ENCODE measurements at places on chromosomes 13 and 19.

GRCh38 chr19:30722186-30722585 lies 350.0 kb downstream of the ZNF536 start:
- no peak overlapping the region for H3K27ac ChIP-seq
- H3K27me3 ChIP-seq, result peaks cover 32% of the 10 kb centered on the region
- no peak overlapping the region for H3K4me3 ChIP-seq
- DNase-seq, result no peak

- H3K27me3 ChIP-seq, result peaks cover 52% of the 10 kb centered on the region
- peaks cover 10% of the 10 kb centered on the region for H3K36me3 ChIP-seq
- peaks cover 6% of the 10 kb centered on the region for H3K4me1 ChIP-seq
- no peak for DNase-seq
- no peak within 1 kb of the TSS for H3K27ac ChIP-seq
These were observed at the start of gene WTIP for GRCh38 chr19:34480971-34481841. Gene WTIP, plus strand, starts transcription at chr19:34481758. Its CDS starts 217 bp downstream, at chr19:34481975.

DNA sequence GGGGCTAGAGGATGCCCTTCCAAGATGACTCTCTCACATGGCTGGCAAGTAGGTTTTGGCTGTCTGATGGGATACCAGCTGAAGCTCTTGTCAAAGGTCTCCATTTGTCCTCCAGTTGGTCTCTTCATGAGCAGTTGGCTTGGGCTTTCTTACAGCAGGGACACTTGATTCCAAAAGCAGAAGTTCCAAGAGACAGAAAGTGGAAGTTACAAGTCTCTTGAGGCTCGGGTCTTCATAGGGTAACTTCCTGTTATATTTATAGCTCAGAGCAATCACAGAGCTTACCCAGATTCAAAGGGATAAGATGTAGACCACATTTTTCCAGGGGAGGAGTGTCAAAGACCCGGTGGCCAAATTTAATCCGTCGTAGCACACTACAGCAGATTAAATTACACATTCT lies 440.0 kb downstream of the RFC3 start:
- DNase-seq, result no peak
- H3K36me3 ChIP-seq, result no peaks in the 10 kb centered on the region
- H3K4me1 ChIP-seq, result no peaks in the 10 kb centered on the region
- no peak overlapping the region for H3K4me3 ChIP-seq

GRCh38 chr19:14779151-14779550 lies 791 bp upstream of the ADGRE2 start:
- DNase-seq, result no peak
- peaks cover 3% of the 10 kb centered on the region for H3K36me3 ChIP-seq
- no peak overlapping the region for H3K27ac ChIP-seq
- peaks cover 8% of the 10 kb centered on the region for H3K4me1 ChIP-seq
- H3K27me3 ChIP-seq, result peaks cover 44% of the 10 kb centered on the region

DNA sequence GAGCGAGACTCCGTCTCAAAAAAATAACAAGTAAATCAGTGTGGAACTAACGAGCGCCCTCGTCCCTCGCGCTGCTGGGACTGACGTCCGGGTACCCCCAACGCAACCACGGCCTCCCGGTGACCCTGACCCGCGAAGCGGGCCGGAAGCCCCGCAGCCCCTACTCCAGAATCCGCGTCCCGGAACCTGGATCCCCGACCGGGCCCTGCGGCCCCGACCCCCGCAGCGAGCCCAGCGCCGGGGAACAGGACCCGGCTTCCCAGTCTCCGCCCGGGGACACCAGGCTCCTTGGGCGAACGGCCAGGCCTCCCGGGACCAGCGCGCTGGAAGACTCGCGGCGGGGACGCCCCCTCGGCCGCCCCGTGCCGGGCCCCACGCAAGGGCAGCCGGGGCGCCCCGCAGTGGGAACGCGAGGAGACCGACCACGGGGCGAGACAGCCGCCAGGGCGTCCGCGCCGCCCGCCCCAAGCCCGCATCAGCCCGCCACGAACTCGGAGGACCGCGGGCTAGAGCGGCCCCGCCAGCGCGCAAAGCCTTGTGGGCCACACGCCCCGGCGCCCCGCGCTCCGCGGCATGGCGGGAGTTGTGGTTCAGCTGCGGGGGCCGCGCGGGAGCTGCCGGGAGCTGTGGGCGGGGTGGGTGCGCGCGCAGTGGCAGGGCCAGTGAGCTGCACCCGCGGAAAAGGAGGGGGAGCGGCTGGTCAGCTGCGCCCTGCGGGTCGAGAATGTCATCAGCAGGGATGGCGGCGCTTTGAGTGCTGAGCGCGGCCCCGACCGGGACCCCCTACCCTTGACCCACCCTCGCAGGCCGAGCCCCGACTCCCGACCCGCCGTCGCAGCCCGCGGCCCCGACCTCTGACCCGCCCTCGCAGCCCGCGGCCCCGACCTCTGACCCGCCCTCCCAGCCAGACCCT lies 7.5 kb upstream of the MADCAM1 start:
- peak overlapping the region; percentile 79 for H3K4me3 ChIP-seq
- H3K4me1 ChIP-seq, result peaks cover 2% of the 10 kb centered on the region

- no peak overlapping the region for H3K4me3 ChIP-seq
- H3K27me3 ChIP-seq, result no peaks in the 10 kb centered on the region
- DNase-seq, result no peak
- peaks cover 29% of the 10 kb centered on the region for H3K4me1 ChIP-seq
- peaks cover 10% of the 10 kb centered on the region for H3K36me3 ChIP-seq
These were observed 2.0 kb downstream of the SPACA6 start for GRCh38 chr19:51695088-51695487.

DNA sequence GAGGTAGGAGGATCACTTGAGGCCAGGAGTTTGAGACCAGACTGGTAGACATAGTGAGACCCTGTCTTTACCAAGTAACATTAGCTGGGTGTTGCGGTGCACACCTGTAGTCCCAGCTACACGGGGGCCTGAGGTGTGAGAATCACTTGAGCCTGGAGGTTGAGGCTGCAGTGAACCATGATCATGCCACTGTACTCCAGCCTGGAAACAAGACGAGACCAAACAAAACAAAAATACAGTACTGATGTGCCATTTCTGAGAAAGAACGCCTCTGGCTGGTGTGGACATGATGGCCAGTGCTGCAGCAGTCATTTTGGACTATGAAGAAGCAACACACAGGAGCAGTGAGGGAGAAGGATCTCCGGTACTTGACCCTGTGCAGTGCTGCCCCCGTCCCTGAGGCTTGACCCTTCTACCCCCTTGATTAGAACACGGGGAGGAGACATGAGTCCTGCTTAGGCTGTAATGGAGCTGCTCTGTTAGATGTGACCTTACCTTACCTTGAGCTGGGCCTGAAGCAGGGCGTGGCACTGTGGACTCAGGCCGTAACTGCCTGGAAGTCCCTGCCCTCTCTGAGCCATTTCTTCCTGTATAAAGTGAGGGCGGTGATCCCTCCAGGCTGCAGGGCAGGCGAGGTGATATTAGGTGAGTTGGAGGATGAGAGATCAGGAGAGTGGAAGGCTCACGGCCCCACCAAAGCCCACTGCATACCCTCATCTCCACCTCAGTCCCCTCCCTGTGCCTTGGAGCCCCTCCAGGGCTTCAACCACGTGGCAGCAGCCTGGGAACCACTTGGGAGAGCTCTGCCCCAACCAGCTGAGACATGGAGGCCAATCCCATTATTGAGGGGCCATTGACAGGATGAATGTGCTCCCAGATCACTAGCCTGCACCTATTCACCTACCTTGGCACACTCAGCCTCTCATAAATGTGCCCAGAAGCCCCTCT lies 5.9 kb downstream of the RPL18A start:
- DNase-seq, result no peak
- H3K4me3 ChIP-seq, result peak overlapping the region; percentile 33
- no peaks in the 10 kb centered on the region for H3K36me3 ChIP-seq
- H3K27ac ChIP-seq, result peak overlapping the region; percentile 69
- peaks cover 11% of the 10 kb centered on the region for H3K4me1 ChIP-seq

GRCh38 chr13:38419312-38419873 lies 69.7 kb downstream of the UFM1 start:
- H3K4me1 ChIP-seq, result peaks cover 3% of the 10 kb centered on the region
- H3K27ac ChIP-seq, result no peak overlapping the region
- DNase-seq, result no peak
- no peaks in the 10 kb centered on the region for H3K27me3 ChIP-seq

- no peak overlapping the region for H3K4me3 ChIP-seq
- no peak for DNase-seq
- no peak overlapping the region for H3K27ac ChIP-seq
- peaks cover 2% of the 10 kb centered on the region for H3K36me3 ChIP-seq
- H3K4me1 ChIP-seq, result no peaks in the 10 kb centered on the region
These were observed 69.5 kb upstream of the FNDC3A start for GRCh38 chr13:48906200-48906599.

GRCh38 chr13:79393564-79394249 lies 12.3 kb downstream of the RBM26 start:
- peaks cover 36% of the 10 kb centered on the region for H3K4me1 ChIP-seq
- no peaks in the 10 kb centered on the region for H3K27me3 ChIP-seq
- peak overlapping the region; percentile 93 for H3K27ac ChIP-seq
- H3K4me3 ChIP-seq, result peak overlapping the region; percentile 81
- H3K36me3 ChIP-seq, result peaks cover 5% of the 10 kb centered on the region
- DNase-seq, result no peak

GRCh38 chr19:50325310-50326100 lies 3.7 kb downstream of the KCNC3 start:
- peak; percentile 71 for DNase-seq
- H3K4me1 ChIP-seq, result peaks cover 27% of the 10 kb centered on the region
- peaks cover 9% of the 10 kb centered on the region for H3K27me3 ChIP-seq
- H3K27ac ChIP-seq, result no peak overlapping the region

DNA sequence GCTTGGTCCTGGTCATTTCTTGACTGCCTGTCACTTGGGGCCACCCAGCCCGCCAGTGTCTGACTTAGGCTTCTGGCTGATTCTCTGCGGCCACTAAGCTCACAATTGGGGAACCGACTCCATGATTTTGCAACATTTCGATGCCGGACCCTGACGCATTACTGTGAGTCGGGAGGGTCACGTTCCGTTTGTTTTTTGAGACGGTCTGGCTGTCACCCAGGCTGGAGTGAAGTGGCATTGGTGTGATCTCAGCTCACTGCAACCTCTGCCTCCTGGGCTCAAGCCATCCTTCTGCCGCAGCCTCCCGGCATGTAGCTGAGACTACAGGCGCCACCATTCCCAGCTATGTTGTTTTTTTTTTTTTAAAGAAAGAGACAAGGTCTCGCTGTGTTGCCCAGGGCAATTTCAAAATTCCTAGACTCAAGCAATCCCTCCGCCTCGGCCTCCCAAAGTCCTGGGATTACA lies 3.2 kb upstream of the ADAT3 start:
- H3K4me1 ChIP-seq, result peaks cover 15% of the 10 kb centered on the region
- H3K27ac ChIP-seq, result peak overlapping the region; percentile 37
- no peak overlapping the region for H3K4me3 ChIP-seq
- no peak for DNase-seq
- H3K27me3 ChIP-seq, result no peaks in the 10 kb centered on the region

- H3K27me3 ChIP-seq, result no peaks in the 10 kb centered on the region
- H3K36me3 ChIP-seq, result peaks cover 4% of the 10 kb centered on the region
- H3K4me3 ChIP-seq, result peak overlapping the region; percentile 89
- H3K4me1 ChIP-seq, result peaks cover 33% of the 10 kb centered on the region
These were observed 52.0 kb upstream of the NPAS1 start for GRCh38 chr19:46967578-46968032.

DNA sequence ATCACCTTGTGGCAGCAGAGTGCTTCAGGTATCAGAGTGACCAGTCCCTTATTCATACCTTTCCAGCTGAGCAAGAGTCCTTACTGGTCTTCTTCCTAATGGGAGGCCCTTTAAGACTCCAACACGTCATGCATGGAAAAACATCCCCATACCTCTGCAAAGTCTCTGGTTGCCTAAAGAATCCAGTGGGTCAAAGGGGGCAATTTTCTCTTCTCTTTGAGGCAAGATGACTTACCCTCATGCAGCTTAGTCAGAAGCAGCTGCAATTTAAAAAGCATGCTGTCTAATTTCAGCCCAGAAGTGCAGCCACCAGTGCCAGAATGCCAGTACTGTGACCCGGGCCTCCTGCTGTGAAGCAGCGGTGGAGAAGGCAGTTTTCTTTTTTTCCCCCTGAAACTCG lies 18.7 kb downstream of the PPP5C start:
- peak overlapping the region; percentile 39 for H3K27ac ChIP-seq
- peaks cover 7% of the 10 kb centered on the region for H3K36me3 ChIP-seq
- peaks cover 17% of the 10 kb centered on the region for H3K4me1 ChIP-seq
- DNase-seq, result no peak
- no peaks in the 10 kb centered on the region for H3K27me3 ChIP-seq

GRCh38 chr13:75008926-75009325 lies 473.0 kb downstream of the TBC1D4 start:
- H3K4me1 ChIP-seq, result no peaks in the 10 kb centered on the region
- no peak for DNase-seq
- no peaks in the 10 kb centered on the region for H3K36me3 ChIP-seq
- no peak overlapping the region for H3K27ac ChIP-seq
- H3K27me3 ChIP-seq, result peaks cover 11% of the 10 kb centered on the region

- no peak overlapping the region for H3K27ac ChIP-seq
- DNase-seq, result no peak
- no peak overlapping the region for H3K4me3 ChIP-seq
- H3K27me3 ChIP-seq, result no peaks in the 10 kb centered on the region
- H3K36me3 ChIP-seq, result peaks cover 9% of the 10 kb centered on the region
These were observed 12.2 kb downstream of the ZSCAN22 start for GRCh38 chr19:58338825-58339558.

DNA sequence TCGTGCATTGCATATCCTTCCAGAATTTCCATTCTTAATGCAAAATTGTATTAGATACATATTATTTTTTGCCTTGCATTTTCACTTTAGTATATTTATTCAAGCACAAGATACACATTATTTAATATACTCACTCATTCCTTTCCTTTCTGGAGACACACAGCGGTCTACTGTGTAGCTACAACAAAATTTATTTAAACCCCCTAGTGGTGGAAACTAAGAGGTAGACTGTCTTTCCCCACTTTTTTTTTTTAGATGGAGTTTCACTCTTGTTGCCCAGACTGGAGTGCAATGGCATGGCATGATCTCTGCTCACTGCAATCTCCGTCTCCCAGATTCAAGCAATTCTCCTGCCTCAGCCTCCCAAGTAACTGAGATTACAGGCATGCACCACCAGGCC lies 2040.3 kb upstream of the PCDH20 start:
- no peak for DNase-seq
- no peak overlapping the region for H3K4me3 ChIP-seq
- H3K4me1 ChIP-seq, result no peaks in the 10 kb centered on the region
- H3K27ac ChIP-seq, result no peak overlapping the region

- no peaks in the 10 kb centered on the region for H3K4me1 ChIP-seq
- H3K4me3 ChIP-seq, result no peak overlapping the region
- DNase-seq, result no peak
- no peaks in the 10 kb centered on the region for H3K27me3 ChIP-seq
These were observed 254.6 kb downstream of the SPRY2 start for GRCh38 chr13:80086304-80086721.

- H3K27ac ChIP-seq, result no peak overlapping the region
- peaks cover 75% of the 10 kb centered on the region for H3K27me3 ChIP-seq
- H3K4me3 ChIP-seq, result no peak overlapping the region
These were observed 18.9 kb upstream of the IGFL1 start for GRCh38 chr19:46210669-46211068.

- peaks cover 5% of the 10 kb centered on the region for H3K4me1 ChIP-seq
- no peak overlapping the region for H3K4me3 ChIP-seq
- peaks cover 71% of the 10 kb centered on the region for H3K27me3 ChIP-seq
- H3K36me3 ChIP-seq, result peaks cover 5% of the 10 kb centered on the region
These were observed 177.9 kb downstream of the COL4A1 start for GRCh38 chr13:110129076-110129475.

GRCh38 chr19:1110809-1111640 lies 7.2 kb downstream of the GPX4 start:
- peak overlapping the region; percentile 9 for H3K4me3 ChIP-seq
- H3K36me3 ChIP-seq, result no peaks in the 10 kb centered on the region
- no peak overlapping the region for H3K27ac ChIP-seq
- peaks cover 3% of the 10 kb centered on the region for H3K4me1 ChIP-seq
- peak; percentile 9 for DNase-seq

- H3K4me1 ChIP-seq, result peaks cover 4% of the 10 kb centered on the region
- peaks cover 2% of the 10 kb centered on the region for H3K36me3 ChIP-seq
- no peak overlapping the region for H3K27ac ChIP-seq
- H3K4me3 ChIP-seq, result no peak overlapping the region
These were observed 60.3 kb upstream of the CLDN10 start for GRCh38 chr13:95492044-95492801.

- H3K27me3 ChIP-seq, result no peaks in the 10 kb centered on the region
- H3K36me3 ChIP-seq, result no peaks in the 10 kb centered on the region
- H3K4me3 ChIP-seq, result peak overlapping the region; percentile 90
- DNase-seq, result no peak
These were observed 704 bp downstream of the ZNF814 start for GRCh38 chr19:57888107-57888559.
